Stimulated activated CD8-positive, alpha-beta memory T cell treated with anti-CD3 and anti-CD28 coated beads, Interleukin-7, amount 100 ng/mL, for 1 hour (primary cell): ENCODE measurements at places on chromosomes 7 and 10.

- no peak for DNase-seq
These were observed 145.0 kb upstream of the ZMIZ1 start for GRCh38 chr10:78923647-78924318.

- no peak for DNase-seq
These were observed 23.5 kb upstream of the C1QL3 start for GRCh38 chr10:16545116-16545736.

DNA sequence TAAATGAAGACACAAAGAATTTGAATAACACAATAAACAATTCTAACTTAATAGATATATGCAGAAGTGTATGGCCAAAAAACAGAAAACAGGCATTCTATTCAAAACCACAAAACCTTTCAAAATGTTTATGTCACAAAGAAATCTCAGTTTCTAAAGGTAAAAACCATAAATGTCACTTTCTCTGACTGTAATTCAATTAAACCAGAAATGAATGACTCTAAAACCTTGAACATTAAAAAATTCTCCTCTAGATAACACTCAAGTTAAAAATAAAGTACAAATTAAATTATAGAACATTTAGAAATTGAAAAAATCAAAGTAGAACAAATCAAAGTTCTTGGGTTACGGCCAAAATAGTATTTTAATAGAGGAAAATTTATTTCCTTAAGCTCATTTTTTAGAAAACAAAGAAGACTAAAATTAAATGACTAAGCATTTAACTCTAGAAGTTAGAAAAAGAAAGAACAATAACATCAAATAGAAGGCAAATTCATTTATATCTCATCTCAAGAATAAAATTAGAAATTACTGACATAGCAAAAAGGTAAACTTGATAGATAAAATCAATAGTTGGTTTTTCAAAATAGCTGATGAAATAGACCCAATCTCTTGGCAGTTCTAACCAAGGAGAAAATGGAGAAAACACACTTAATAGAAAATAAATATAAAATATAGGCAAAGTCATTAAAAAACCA, 198.8 kb downstream of the TEX36 start:
- no peak for DNase-seq

DNA sequence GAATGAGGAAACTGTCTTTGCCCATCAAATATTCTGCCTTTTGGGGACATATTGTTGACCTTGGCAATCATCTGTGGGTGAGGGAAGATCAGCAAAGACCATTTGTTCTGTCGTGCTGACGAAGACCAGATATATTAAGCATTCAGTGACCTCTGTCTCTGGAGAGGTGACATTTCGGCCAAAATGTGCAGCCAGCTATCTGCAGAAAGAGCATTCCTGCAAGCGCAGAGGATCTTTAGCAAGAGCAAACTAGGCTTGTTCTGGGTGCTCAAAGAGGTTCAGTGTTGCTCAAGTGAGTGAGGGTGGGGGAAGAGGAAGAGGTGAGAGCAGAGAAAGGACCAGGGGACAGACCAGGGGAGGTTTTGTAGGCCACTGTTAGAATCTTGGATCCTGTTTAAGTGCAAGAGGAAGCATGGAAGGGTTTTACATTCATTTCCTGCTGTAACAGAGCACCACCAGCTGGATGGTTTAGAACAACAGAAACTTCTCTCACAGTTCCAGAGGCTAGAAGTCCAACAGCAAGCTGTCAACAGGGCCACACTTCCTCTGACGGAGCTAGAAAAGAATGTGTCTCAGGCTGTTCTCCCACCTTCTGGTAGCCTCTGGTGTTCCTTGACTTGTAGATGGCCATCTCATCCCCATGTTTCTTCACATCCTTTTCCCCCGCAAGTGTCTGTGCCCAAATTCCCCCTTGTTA, 11.2 kb downstream of the C10orf120 start:
- no peak for DNase-seq

GRCh38 chr7:102426268-102427018, 6.9 kb upstream of the ORAI2 start:
- no peak for DNase-seq

GRCh38 chr7:151790830-151791620, 85.9 kb downstream of the PRKAG2 start:
- no peak for DNase-seq

GRCh38 chr7:30028749-30029635, 780 bp downstream of the PLEKHA8 start:
- no peak for DNase-seq

DNA sequence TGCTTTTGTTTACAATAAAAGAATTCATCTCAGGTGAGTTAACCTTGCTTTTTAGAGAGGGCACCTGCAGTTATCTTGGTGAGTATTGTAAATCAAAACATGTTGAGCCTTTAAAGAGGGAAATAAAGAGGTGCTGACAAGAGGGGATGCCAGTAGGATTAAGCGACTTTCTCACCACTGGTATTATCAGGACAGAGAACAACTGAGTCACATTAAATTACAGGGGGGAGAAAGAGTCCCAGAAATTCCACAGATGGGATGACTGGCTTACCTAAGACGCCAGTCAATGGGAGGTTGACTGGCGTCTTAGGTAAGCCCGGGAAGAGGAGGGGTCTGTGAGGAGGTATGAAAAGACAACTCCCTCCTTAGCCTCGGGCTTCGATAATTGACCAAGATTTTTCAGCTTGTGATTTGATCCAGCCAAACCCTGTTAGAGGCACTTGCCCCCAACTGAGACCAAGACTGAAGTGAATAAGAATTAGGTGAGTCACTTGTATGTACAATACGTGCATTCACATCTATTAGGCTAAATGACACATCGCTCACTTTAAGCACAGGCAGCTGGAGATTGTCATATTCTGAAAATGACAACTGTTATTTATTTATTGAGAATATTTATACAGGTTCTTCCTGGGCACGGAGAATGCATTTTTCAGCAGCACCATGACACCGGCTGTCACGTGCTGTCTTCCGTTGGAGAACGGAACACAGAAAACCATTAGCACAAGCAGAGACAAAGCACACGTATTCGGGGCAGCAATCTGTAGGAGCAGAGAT, 117.6 kb downstream of the SEM1 start:
- no peak for DNase-seq
